ENCODE measurements at places on chromosomes 5 and 9. TPM values are rescaled to one million over a fixed set of nuclear protein-coding genes. Genes with fewer than 3 reads are reported as not detected.

Gene MOB3B
- 1.1 TPM for total RNA-seq

Gene NRG2
- total RNA-seq = not detected

Gene AP3B1
- 18.9 TPM for total RNA-seq

Gene NUP155
- total RNA-seq = 29.6 TPM

Gene BTNL9
- 12.0 TPM for total RNA-seq

Gene SPINK4
- total RNA-seq = not detected

Gene DOK3
- 19.2 TPM for total RNA-seq

Gene GKAP1
- 3.5 TPM for total RNA-seq

Gene ZNF879
- 2.4 TPM for total RNA-seq

Gene INSL6
- total RNA-seq = not detected

Gene RNF183
- total RNA-seq = not detected

Gene NR5A1
- total RNA-seq = not detected

Gene AKNA
- 31.7 TPM for total RNA-seq

Gene BRD8
- 34.5 TPM for total RNA-seq

Gene ZNF300
- 0.84 TPM for total RNA-seq

Gene MARCOL
- total RNA-seq = not detected

Gene TNFAIP8
- 5.5 TPM for total RNA-seq

Gene SCAI
- 5.3 TPM for total RNA-seq

Gene FOXI1
- not detected for total RNA-seq

Gene SLC34A3
- total RNA-seq = not detected

Gene TMC1
- total RNA-seq = not detected

Gene AGXT2
- 67.9 TPM for total RNA-seq

Gene FANCG
- total RNA-seq = 4.4 TPM

Gene SLC27A4
- total RNA-seq = 18.6 TPM

Gene GLRA1
- total RNA-seq = not detected

Gene ALDH1A1
- 178 TPM for total RNA-seq
